MV-4-11 (cell line): ENCODE measurements at places on chromosomes 11 and 22.

GRCh38 chr22:41831383-41831782, 1.5 kb upstream of the SREBF2 start:
- DNase-seq: peak; percentile 80

GRCh38 chr11:19560156-19560555, 152.5 kb upstream of the NAV2 start:
- no peak for DNase-seq

GRCh38 chr11:44595006-44595405, 29.5 kb downstream of the CD82 start:
- no peak for DNase-seq

GRCh38 chr11:32108576-32108975, 17.7 kb downstream of the RCN1 start:
- DNase-seq: peak; percentile 21

- DNase-seq: no peak
These were observed 609 bp downstream of the MAPK11 start for GRCh38 chr22:50269573-50269969.

DNA sequence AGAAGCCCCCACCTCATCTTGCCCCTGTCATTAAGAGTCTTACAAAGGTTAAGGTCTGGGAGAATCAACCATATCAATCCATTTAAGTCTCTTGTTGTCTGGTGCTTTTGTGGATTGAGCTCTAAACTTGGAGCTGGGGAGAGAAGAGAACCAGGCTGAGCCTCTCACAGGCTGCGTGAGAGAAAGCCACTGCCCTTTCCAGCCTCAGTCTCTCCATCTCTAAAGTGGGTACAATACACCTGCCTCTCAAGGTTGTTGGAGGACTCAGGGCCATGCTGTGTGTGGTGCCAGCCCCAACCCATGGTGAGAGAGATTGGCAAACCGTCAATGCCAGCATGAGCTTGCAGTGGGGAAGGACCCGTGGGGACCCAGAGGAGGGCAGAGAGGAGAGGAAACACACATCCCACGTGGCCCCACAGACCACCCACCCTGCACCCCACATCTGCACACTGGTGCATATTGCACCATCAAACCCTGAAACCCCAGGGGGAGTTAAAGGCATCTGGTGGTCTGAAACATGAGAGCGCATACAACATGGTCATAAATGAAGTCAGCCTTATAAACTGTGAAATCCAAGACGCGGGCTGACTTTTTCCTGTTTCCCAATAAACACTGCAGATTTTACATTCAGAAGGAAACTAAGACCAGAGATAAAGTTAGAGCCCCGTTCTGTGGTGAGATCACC, 27.5 kb upstream of the FBLN1 start:
- no peak for DNase-seq

GRCh38 chr11:105670811-105671210, 60.9 kb downstream of the GRIA4 start:
- DNase-seq: peak; percentile 33

- DNase-seq: no peak
These were observed 10.9 kb downstream of the SRPRA start for GRCh38 chr11:126257764-126258163.

DNA sequence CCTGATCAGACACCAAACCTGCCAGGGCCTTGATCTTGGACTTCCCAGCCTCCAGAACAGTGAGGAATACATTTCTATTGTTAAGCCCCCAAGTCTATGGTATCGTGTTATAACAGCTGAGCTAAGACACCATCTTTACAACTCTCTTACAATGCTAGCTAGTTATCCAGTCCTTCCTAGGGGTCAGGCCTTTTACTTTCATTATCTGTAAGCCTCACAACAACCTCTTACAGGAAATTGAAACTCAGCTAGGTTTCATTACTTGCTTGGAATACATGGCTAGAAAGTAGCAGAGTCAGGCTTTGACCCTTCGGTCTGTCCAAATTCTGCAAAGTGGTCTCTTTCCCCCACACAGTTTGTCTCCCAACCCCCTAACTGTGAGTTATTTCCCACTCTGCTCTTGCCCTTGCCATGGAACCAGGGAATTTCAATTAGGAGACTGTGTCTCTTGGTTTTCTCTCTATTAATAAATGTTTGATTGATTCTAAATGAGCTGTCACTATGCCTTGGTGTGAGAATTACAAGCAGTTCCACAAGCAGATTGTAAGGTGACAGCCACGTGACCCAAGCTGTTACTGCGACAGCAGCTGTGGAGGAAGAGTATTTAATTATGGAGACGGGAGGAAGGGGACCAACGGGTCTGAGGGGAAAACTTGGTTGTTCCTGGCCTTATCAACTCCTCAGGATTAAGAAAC, 38.4 kb upstream of the CLMP start:
- peak; percentile 30 for DNase-seq

GRCh38 chr11:35174666-35175065, 35.7 kb downstream of the CD44 start:
- DNase-seq: peak; percentile 40

DNA sequence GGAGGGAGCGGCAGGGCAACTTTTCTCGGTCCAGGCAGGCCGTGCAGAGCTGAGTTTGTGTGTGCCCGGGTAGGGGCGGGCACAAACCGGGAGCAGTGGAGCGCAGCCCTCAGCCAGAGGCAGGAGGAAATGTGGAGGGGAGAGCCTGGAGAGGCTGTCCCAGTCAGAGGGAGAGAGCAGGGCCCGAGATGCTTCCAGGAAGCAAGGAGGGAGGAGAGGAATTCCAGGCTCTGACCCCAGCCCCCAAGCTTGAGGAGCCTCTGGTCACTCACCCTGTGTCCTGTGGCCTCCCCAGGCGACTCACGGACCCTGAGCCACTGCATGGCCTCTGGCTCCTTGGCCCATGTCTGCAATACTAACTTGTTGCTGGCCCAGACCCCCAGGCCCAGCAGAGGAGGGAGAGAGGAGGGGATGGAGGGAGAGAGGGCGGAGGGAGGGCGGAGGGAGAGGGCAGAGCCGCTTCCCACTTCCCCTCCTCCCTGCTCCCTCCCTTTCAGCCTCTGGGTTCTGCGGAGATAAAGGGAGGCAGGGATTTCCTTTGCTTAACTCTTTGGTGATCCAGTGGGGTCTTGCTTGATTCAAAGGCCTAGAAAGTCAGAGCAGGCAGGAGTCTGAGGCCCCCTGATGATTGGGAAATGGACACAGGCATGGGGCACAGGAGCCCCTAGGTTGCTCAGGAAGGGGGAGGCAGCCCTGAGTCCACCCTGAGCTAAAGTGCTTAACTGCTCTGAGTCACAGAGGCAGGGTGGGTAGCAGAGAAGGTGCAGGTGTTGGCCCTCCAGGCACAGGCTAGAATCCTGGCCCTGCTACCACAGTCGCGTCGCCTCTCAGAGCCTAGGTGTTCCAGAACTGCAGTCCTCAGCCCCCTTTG, at the start of gene C1QTNF6:
Gene C1QTNF6 (minus strand): TSS at position 357 of the 871 bp plus-strand sequence. CDS start 34 bp downstream, at position 323.
- no peak for DNase-seq

GRCh38 chr22:39658367-39658766, 87.8 kb downstream of the CACNA1I start:
- peak; percentile 70 for DNase-seq

GRCh38 chr11:1034456-1035295, 1.8 kb downstream of the MUC6 start:
- DNase-seq: no peak
